ENCODE measurements at places on chromosomes 1 and 21.
A peak's percentile ranks its signal among the peaks of the same experiment; 100 is the strongest.

- DNase-seq: no peak
Measured at GRCh38 chr1:2445162-2445822, 30.8 kb upstream of the PLCH2 start.

DNA sequence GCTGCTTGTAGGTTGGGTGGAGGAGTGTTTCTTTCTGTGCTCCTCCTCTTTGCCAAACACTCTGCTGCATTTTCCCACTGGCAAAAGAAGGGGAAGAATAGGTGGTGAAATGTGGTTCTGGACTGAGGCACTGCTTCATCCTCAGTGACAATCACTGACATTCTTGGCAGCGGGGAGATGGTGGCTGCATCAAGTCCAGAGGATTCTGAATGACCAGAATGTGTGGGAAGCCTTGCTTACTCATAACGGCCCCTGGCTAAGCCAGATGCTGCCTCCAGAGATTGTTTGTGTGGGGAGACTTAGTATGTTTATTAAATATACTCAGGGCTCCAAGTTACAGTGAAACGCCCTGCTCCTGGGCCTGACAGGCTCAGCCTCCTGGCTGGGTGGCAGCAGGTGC lies 160.3 kb downstream of the CACNA1E start:
- no peak for DNase-seq

DNA sequence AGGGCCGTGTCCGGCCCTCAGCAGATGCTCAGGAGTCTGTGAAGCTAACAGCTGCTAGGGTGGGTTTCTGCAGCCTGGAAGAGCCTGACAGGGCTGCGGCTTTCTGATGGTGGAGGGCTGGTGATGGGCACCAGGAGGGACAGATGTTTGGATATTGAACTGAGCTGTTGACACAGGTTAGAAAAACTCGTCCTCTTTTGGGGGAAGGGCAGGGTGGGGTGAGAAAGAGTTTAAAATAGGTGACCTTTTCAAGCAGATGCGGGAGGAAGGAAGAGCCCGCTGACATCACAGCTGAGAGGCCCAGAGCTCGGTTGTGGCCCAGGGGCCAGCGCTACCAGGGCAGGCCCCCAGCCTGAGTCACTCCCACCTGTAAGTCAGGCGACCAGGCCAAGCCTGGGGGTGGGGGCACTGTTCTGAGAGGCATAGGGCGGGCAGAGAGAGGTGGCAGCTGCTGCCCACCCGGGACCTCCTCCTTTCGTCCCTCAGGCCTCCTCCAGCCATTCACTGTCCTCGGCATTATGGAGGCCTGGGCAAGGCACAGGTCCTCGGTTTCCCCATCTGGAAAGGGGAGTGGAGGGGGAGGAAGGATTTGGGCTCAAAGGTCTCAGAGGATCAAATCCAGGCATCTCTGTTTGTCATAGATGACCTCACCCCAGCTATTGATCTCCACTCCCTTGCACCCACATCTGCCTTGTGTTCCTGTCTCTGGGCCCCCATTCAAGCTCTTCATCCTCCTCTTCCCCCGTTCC lies 32.3 kb upstream of the ID3 start:
- DNase-seq: no peak

GRCh38 chr21:38356883-38357625 lies 100.3 kb downstream of the KCNJ15 start:
- no peak for DNase-seq

DNA sequence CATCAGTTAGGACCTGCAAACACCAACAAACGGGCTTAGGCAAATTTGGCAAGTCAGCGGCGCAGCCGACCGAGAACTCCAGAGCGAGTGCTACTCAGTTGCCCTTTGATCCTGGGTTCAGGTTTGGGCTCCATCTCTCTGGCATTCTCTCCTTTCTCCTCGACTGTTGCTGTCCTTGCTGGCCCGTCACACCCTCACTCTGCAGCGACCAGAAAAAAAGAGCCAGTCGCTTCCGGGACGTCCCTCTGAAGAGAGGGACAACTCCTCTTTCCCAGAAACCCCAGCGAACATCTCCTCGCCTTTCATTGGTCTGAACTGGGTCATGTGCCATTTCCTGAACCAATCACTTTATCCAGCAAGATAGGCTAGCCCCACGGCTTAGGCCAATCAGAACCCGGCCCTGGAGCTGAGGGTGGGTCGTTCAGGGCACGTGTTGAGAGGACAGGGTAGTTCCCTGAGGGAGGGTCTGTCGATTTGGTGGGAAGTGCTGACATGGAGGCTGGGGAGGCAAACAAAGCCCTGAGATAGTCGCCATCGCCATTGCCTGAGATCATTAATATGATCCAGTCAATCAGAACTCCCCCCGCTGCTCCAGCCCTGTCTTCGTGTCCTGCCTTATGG lies 113.7 kb downstream of the PTPRU start:
- no peak for DNase-seq

GRCh38 chr21:41925767-41926116 lies 28.1 kb downstream of the C2CD2 start:
- no peak for DNase-seq

DNA sequence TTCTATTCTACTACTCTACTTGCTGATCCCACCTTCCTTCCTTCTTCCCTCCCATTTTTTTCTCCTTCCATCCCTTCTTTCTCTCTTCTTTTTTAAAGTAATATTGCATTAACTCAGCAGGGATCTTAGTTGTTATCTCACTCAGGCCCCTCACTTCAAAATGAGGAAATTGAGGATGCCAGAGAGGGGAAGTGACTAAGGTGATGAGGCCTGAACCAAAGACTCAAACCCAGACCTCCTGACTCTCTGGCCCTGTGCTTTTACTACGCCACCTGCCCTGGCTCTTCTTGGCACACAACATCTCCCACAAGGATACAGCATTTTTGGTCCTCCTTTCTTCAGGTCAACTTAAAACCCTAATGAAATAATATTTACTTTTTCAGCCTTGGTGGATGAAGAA lies 151.7 kb upstream of the ZNF648 start:
- no peak for DNase-seq

DNA sequence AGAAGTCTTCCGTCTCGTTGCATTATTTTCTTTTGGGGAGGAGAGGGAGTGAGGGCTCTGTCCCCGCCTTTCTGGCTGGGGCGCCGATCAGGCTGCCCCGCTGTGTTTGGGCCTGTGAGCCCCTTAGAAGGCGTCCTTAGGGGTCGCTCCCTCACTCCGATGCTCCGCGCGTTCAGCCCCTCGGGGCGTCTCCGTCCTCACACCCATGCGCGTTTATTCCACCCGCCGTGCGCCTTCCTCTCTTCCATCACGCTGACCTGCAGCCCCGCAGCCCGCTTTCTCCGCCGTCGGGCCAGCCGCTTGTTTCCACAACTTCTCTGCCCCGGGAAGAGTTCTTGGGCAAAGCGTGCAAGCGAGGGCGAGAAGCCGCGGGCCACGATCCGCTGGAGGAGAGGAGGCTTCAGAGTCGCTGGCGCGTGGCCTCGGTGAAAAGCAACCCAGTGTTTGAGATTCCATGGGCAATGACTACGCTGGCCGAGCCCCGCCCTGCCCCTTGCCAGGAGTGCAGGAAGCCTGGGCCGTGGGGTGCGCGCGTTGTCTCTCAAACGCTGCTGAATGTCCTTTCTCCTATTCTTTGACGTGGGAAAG lies 27.7 kb downstream of the TRIM11 start:
- DNase-seq: no peak

GRCh38 chr21:29725025-29725736 lies 214.6 kb downstream of the GRIK1 start:
- no peak for DNase-seq

- peak; percentile 80 for DNase-seq
Measured at GRCh38 chr21:36860736-36861594, 105.5 kb downstream of the HLCS start.

GRCh38 chr1:33298623-33299277 lies 22.1 kb downstream of the A3GALT2 start:
- DNase-seq: peak; percentile 57

DNA sequence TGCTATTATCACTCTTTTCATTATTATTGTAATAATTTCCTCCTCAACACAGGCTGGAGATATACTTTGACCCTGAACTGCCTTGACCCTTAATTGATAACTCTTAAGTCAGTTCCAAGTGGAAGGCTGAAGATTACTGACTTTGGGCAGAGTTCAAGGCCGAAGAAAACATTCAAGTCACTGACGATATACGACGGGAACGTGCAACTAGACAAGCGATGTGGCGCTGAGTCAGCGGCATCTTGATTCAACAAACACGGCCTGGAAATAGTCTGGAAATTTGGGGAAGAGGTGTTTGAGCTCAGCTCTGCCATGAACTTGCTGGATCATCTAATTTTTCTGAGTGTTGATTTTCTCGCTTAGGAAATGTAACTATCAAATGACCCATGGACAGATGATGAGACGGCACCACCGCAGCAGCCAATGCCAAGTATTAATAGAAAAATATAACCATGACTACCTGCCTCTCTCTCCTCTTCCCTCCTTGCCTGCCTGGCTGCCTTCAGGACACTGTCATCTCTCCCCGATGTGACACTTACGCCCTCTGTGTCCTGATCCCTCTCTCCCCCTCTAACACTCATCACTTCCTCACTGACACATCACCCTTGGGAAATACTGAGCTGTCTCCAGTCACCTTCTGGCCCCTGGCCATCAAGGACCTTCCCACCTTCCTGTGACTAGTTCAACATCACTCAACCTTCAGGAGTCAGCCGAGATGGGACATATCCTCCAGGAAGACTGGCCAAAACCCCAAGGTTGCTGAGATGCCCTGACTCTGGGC lies 49.4 kb downstream of the TMCO4 start:
- DNase-seq: peak; percentile 14

DNA sequence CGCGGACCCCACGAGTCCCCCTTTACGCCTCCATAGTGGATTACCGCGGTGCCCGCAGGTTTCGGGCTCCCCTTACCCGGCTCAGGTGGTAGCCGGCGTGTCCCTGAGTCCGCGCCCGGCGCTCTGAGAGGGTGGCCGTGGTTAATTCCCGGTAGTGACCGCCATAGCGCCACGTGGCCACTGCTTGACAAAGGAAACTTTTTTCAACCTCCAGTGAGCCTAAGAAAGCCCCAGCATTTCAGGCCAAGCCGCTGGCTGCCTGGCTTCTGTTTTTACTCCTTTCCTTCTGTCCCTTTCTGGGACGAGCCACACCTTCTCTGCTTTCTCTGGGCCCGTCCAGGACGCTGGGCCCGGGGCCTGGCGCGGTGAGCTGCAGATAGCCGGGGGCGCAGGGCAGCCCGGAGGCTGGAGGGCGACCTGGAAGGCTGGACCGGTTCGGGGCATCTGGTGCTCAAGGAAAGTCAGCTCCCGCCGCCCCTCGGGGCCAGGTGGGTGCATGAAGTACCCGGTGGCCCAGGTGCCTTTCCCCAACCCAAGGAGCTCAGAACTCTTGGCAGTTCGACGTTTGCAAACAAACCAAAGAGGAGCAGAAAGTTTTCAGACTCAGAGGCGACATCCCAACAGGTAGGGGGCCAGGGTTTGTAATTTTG lies 540 bp upstream of the C1orf198 start:
- DNase-seq: no peak

DNA sequence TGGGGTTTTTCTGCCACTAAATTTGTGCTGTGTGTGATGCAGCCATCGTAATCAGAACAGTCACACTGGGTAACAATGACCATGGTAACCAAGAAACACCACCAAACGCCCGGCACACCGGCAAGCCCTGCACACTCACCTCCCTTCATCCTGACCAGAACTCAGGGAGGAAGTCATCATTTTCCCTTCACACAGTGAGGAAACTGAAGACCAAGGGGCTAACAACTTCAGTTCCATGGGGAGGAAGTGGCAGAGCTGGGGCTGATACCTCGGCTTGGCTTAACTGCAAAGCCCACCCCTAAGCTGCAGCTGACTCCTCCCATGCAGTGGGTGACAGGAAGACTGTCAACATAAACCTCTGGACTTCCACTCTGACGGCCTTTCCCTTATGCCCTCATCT lies 69.3 kb upstream of the BCAR3 start:
- no peak for DNase-seq

DNA sequence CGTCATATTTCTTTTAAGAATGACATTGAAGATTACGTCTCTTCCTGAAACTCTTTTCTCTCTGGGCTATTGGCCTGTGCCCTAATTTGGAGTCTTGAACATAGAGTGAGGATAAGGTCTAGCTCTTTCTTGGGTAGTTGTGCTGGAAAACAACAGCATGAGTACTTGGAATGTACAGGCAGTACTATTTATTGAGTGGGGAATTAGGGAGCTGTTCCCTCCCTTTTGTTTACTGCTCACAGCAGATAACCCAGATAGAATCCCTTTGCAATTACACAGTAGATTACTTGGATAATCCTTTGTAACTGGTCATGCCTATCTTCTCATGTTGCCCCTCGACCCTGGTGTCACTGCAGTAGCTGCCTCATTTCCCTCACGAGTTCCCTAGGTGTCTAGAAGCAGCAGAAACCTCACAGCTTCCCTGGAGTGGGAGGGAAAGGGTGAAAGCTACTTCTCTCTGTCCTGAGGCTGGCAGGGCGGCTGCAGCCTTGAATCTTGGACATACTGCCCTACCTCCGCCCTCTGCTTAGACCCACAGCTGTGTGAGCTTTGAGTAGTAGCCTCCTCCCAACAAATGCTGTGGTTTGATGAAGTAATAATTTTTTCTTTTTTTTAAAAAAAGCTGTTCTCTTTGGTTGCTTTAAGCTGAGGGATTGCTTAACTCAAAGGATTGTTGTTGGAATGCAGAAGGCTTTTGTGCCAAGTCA lies 70.6 kb downstream of the FGGY start:
- DNase-seq: no peak

DNA sequence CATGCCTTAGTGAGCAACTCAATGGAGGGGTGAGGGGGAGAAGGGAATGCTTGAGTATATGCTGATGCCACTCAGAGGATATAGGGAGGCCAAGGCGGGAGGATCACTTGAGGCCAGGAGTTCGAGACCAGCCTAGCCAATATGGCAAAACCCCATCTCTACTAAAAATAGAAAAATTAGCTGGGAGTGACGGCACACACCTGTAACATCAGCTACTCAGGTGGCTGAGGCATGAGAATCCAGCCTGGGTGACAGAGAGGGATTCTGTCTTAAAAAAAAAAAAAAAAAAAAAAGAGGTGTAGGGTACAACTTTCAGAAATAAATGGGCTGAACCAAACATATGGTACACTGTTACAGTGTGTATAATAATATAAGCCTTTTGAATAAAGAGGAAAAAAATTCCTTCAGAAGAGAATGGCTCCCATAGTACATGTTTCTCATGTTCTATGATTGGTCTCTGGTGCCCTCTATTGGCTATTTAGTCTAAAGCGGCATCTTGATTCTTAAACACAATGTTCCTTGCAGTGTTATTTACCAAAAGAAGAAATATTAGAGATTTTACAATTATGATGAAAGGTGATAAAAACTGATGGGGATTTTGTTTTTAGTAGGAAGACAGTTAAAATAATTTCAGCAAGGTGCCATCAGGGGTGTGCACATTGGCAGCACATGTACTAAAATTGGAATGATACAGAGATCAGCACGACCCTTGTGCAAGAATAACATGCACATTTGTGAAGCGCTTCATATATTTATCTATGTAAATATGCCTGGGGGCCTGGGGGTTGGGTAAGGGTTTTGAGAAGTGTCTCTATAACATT lies 109.8 kb downstream of the PATJ start:
- DNase-seq: peak; percentile 35

- DNase-seq: peak; percentile 23
Measured at GRCh38 chr21:39660191-39660980, 47.6 kb downstream of the B3GALT5 start.

GRCh38 chr21:29029524-29029923 lies 5.1 kb downstream of the USP16 start:
- no peak for DNase-seq

All from RWPE1 (cell line).